Activated CD8-positive, alpha-beta T cell treated with anti-CD3 and anti-CD28 coated beads for 36 hours (primary cell): ENCODE measurements at places on chromosomes 1 and 21. TPM values are rescaled to one million over a fixed set of nuclear protein-coding genes. Genes with fewer than 3 reads are reported as not detected.

GRCh38 chr1:173191011-173191705 lies 16.0 kb downstream of the TNFSF4 start:
- no peak for DNase-seq

GRCh38 chr1:221687836-221688487 lies 53.9 kb downstream of the DUSP10 start:
- DNase-seq, result peak; percentile 28

GRCh38 chr1:111290630-111291029 lies at the start of gene CHIA:
TSS of gene CHIA (plus strand) at chr1:111290851. CDS start at chr1:111310468, 19,617 bp downstream.
- no peak for DNase-seq

OR10Z1 gene
- not detected for total RNA-seq

GRCh38 chr1:22518379-22518778 lies 44.9 kb upstream of the EPHA8 start:
- DNase-seq, result no peak

GRCh38 chr1:227886993-227887696 lies 60.6 kb downstream of the WNT9A start:
- peak; percentile 57 for DNase-seq

DNA sequence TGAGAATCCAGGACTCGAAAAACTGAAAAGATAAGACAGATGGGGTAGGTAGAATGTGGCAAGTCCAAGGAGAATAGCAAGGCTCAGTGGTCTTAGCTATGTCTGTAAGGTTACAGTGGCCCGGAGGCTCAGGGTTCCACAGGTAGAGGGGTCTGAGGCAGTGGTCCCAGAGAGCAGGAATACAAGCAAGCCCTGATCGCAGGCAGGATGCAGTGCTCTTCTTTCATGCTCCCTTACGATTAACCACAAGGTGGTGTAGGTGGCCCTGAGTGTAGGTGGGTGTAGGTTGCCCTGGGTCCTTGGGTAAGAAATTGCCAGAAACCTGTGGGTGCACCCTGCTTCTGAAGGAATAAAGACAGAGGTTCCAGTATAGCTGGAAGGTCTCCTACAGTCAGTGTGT lies 99.1 kb upstream of the RAB3GAP2 start:
- DNase-seq, result no peak

DNA sequence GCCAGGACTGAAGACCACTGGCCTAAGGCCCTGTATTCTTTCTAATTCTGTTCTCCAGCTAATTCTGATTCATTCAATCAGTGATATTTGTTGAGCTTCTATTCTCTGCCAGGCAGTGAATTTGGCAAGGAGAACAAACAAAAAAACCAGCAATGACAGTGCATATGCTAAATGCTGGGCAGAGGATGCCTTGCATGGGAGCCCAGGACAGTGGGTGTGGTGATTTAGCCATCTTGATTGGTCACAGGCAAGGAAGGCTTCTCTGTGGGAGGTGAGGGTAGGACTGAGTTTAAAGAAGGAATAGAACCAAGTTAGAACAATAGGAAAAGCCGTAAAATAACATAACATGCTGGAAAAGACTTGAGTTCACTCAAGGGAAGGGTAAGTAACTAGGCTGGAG lies 9.2 kb upstream of the CPT2 start:
- DNase-seq, result no peak

- DNase-seq, result peak; percentile 99
These were observed at the start of gene CDCA8 for GRCh38 chr1:37692078-37692833. TSS of gene CDCA8 (plus strand) at chr1:37692516. CDS start at chr1:37692691, 175 bp downstream.

- no peak for DNase-seq
These were observed 9.1 kb downstream of the INKA2 start for GRCh38 chr1:111729946-111730681.

SPRR5 gene
- not detected for total RNA-seq

GRCh38 chr1:30744060-30744756 lies 13.4 kb downstream of the LAPTM5 start:
- peak; percentile 85 for DNase-seq

- DNase-seq, result no peak
These were observed 47.8 kb downstream of the GPR88 start for GRCh38 chr1:100585786-100586185.

GRCh38 chr1:43664369-43664768 lies 14.4 kb downstream of the KDM4A start:
- DNase-seq, result peak; percentile 7

DNA sequence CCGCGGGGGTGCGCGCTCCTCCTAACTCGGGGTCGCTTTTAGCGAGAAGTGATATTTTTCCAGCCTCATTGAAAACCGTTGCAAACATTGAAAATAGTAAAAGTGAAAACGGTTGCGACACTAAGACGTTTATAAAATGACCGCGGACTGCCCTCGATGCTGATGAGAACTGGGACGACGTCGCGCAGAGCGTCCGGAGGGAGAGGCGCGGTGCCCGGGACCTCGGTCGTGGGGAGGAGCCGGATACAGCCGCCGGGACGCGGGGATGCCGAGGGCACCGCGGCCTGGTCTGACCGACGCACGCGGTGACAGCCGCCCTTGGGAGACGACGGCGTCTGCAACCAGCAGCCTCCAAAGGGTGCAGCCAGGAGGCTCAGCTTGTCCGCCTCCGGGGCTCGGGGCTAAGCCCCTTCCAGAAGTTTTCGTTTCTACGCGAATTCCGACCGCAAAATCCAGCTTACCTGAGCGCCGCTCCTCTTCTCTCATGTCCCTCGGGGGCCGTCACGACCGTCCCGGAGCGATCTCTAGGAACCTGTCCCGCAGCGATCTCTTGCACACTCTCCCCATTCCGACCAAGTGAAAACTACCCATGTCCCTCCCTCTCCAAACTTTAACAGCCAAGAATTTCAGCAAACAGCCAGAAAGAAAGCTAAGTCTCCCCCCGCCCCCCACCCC lies 144.4 kb upstream of the ETS2 start:
- peak; percentile 9 for DNase-seq

- DNase-seq, result no peak
These were observed 45.3 kb downstream of the DIP2A start for GRCh38 chr21:46503922-46504550.

DNA sequence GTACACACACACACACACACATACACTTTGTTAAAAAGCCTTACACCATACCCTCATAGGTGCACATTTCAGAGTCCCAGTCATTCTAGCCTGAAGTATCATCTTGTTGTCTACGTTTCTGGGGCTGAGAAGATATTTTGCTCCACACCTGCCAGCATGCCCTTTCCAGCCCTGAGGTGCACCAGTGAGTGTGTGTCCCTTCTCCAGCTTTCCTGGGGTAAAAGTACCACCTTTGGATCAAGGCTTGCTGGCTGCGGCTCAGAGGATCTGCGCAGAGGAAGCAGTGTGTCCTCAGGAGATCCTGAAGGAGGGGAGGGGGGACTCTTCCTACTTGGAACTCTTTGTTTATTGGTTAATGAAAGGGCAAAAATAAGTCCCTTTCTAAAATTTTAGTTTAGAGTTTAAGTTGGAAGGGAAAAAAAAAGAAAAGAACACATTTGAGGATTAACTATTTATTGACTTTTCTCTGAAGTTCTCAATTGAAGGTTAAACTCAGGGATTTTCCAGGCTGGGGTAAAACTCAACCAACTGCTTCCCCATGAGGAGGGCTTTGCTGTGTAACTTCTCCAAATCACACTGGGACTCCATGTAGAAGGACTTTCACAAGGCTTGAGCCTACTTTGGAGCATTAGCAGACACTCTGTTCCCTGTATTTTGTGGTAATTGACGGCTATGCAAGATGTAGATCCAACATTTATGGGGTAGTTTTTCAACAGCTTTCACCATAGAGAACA lies 200.3 kb upstream of the SGIP1 start:
- DNase-seq, result no peak

DNA sequence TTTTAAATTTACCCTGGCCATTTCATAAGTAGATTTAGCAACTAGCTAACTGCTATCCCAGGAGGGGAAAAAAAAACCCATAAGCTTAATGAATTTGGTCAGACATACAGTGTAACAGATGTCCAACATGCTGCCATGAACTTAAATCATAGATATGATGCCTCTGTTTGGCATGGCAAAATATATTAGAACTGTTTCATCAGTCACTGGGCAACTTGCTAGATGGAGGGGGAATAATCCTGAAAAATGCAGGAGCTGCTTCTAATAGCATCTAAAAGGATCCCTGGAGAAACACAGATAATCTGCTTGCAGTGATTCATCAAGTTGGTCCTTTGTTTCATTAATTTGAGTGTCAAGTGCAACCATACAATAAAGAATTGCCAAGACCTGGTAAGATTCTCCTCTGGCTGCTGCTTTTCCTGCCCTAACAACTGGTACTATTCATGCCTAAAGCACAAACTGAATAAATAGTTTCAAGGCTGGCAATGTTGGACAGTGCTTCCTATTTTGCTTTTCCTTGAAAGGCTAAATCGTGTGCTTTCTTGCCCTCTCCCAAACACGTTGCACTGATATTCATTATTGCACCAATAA lies 1.5 kb upstream of the ST6GALNAC5 start:
- DNase-seq, result no peak

DNA sequence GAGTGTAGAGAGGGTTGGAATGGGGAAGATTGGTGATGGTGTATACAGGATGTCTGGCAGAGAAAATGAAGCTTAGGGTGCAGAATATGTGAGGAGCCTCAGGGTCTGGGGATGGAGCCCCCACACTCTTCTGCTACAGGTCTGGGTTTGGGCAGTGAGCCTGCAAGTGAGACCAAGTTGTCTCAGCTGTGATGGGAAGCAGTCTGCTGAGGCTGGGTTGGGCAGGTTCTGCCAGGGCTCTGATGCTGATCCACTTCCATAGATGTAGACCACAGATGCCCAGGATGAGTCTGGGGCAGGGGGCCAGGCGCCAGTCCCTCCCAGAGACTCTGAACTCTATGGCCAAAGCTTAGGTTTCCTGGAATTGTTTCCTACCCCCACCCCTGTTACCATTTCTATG lies 516.9 kb downstream of the PTPRU start:
- no peak for DNase-seq

MIXL1 gene
- 0.16 TPM for total RNA-seq

- DNase-seq, result no peak
These were observed 276.9 kb downstream of the TM2D1 start for GRCh38 chr1:61447968-61448430.

GRCh38 chr1:63307196-63307794 lies 15.1 kb upstream of the FOXD3 start:
- DNase-seq, result no peak

DNA sequence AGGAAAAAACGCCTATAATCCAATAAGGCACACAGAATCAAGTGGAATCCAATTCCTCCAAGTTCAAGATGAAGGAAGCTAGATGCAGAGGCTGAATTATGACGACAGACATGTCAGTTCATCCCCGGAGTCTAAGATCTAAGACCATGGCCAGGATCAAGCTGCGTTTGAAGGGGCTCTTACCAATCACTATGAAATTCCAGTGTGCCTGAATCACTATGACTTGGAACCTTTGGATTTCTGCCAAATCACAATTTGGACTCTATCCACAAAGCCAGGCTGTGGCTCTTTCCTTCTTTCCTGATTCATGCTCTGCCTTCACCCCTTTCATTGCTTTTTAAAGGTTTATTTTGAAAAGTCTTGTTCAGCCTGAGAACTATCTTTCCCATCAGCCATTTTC lies 17.1 kb downstream of the OLIG2 start:
- no peak for DNase-seq

DNA sequence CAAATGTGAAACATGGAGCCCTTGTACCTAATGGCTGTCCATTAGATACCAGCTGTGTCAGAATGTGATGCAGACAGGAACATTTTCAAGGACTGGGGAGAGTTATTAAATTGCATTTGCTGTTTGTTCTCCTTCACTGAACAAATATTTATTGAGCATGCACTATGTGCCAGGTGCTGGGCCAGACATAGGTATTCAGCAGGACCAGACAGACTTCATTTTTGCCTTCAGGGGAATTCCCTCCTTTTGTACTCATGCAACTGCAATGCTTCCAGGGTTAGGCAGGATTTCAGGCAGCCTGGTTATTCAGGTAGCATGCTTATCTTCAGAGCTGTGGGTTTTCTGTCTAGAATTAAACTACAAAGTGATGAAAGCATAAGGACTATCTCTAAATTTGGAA lies 64.2 kb upstream of the SMYD2 start:
- no peak for DNase-seq

GRCh38 chr1:12555411-12556367 lies 62.3 kb downstream of the DHRS3 start:
- DNase-seq, result no peak

CD2 gene
- 217 TPM for total RNA-seq

VANGL2 gene
- total RNA-seq, result 0.40 TPM

DNA sequence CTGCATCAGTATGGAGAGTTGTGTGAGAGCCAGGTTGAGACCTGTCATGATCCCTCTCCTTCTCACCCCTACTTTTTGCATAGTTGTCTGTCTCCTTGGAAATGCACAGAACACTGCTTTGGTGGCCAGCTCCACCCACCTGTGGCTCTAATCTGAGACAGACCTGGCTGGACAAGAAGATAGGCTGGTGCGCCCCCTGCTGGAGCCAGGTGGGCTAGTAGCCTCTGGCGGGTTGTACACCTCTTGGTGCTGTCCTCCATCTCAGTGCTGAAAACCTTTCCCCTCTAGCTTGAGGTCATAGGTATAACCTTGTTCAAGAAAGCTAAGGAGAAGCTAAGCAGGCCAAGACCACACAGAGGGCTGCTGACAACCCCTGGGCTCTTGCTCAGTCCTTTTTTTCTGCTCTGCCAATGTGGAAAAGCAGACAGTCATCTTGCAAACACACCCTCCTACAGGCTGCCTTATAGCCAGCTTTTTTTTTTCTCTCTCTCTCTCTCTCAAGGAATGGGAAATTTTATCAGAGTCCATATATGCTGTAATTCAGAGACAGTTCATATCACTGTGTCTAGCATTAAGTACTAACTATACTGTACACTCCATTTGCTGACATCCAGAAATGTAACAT lies 58.8 kb upstream of the SPATA6 start:
- DNase-seq, result peak; percentile 76

DNA sequence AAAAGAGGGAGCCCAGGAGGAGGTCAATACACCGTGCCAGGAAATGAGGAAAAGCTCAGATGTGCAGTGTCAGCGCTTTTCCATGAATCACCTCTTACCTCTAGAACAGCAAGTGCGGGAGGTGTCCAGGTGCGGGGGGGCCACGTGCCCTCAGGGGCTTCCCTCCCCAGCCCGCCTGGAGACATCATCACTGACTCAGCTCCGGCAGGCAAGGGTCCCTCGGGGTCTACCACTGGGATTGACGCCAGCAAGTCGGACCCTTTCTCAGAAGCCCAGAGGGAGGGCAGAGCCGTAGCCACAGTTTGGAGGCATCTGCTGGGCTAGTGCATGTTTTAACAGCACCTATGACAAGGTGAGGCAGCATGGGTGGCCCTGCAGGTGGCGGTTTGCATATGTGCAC lies 67.4 kb upstream of the TRAPPC10 start:
- DNase-seq, result no peak

DNA sequence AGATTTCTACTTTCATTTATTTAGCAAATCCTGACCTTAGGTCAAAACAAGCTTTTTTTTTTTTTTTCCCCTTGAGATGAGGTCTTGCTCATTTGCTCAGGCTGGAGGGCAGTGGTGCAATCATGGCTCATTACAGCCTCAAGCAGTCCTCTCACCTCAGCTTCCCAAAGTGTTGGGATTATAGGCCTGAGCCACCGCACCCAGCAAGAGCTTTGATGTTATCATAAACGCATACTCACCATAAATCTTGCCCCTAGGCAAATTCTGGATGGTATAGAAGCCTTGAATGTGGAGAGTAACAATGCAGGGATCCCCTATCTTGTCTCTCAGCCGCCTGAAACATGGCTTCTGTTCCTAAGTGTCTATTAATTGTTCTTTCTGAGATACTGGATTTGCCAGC lies 24.8 kb upstream of the CLDN8 start:
- DNase-seq, result no peak
